ENCODE measurements at places on chromosomes 12 and 14.

DNA sequence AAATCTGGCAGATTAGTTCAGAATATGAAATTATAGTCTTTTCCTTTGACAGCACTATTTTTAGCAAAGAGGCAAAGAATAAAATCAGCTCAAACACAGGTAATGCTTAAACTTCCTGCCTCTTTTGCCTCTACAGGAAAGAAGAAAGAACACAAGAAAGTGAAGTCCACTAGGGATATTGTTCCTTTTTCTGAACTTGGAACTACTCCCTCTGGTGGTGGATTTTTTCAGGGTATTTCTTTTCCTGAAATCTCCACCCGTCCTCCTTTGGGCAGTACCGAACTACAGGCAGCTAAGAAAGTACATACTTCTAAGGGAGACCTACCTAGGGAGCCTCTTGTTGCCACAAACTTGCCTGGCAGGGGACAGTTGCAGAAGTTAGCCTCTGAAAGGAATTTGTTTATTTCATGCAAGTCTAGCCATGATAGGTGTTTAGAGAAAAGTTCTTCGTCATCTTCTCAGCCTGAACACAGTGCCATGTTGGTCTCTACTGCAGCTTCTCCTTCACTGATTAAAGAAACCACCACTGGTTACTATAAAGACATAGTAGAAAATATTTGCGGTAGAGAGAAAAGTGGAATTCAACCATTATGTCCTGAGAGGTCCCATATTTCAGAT lies 17.4 kb downstream of the TMPO start:
- no peak for DNase-seq

DNA sequence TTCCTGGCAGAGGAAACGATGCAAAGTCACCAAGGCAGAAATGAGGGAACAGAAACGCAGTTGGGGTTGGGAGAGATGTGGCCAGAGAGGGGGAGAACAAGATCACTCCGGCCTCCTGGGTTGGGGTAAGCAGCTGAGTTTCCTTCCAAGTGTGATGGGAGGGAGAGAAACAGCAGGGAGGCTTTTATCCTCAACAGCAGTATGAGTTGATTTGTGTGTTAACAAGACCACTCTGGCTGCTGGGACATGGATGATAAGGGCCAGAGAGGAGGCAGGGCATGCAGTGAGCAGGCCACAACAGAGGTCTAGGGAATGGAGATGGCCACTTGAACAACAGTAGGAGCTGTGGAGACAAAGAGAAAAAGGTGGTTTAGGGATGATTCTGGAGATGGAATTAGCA lies 66.8 kb downstream of the GLRX5 start:
- DNase-seq, result no peak

GRCh38 chr14:55722054-55722453 lies 142.0 kb downstream of the KTN1 start:
- no peak for DNase-seq

- DNase-seq, result no peak
These were observed 353 bp downstream of the BAG5 start for GRCh38 chr14:103562179-103562428.

GRCh38 chr12:4252601-4253000 lies 21.0 kb upstream of the CCND2 start:
- no peak for DNase-seq

- DNase-seq, result no peak
These were observed 444.9 kb downstream of the EGLN3 start for GRCh38 chr14:33505963-33506329.

DNA sequence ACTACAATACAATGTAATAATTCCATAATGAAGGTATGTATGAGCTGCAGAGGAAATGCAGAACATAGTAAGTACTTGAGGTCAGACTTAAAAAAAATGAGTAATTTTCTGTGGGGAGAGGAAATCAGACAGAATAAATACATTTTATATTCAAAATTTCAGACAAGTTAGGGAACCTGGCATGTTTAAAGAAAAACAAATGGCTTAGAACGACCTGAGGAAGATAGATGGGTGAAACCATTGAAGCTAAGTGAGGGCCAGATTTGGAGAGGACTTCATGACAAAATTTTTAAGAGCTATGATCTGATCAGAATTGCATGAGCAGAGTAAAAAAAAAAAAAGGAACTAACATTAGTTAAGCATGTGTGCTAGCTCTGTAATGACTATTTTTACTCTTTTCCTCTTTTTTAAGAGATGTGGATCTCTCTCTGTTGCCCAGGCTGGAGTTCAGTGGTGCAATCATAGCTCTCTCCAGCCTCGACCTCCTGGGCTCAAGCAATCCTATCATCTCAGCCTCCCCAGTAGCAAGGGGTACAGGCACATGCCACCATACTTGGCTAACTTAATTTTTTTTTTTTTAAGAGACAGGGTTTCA lies 157.6 kb upstream of the PDE3A start:
- DNase-seq, result no peak

- no peak for DNase-seq
These were observed 17.0 kb downstream of the TMEM30B start for GRCh38 chr14:61264010-61264571.

- no peak for DNase-seq
These were observed 19.5 kb upstream of the CERS5 start for GRCh38 chr12:50186681-50187080.

Measured in PC-9 (cell line).